ENCODE measurements at places on chromosomes 2 and 18. TPM values are rescaled to one million over a fixed set of nuclear protein-coding genes. Genes with fewer than 3 reads are reported as not detected.

Gene LOXL3
- 7.2 TPM for polyA plus RNA-seq

- no peak for DNase-seq
Measured at GRCh38 chr2:219893541-219893940, 266.1 kb downstream of the SLC4A3 start.

Gene SFT2D3
- polyA plus RNA-seq = 8.7 TPM

DNA sequence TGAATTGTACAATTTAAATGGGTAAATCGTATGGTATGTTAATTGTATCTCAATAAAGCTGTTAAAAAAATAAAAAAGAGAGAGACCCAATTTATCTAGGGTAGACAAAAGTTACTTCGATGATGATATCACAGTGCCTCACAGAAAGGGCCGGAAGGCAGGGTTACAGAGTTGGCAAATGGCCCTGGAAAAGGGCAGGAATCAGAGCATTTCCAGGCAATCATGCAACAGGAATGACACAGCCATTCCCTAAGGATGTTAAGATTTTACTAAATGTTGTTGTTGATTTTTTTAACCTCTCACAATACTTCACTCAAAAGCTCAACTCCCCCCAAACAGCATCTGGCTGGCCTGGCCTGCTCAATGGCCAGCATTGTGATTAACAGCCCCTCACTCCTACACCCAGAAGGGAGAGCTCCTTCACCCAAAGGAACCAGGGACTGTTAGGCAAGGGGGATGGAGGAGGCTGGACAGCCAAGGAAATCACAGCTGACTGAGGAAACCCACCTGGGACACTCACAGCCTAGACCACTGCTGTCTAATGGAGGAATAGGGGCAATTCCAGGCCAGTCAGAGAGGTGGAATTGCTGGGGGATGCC is 7.7 kb upstream of the SP100 start:
- no peak for DNase-seq

Gene NEB
- polyA plus RNA-seq = 0.27 TPM

Gene TMEM214
- 137 TPM for polyA plus RNA-seq

GRCh38 chr2:127359520-127359919 is 28.3 kb downstream of the MAP3K2 start:
- no peak for DNase-seq

- peak; percentile 47 for DNase-seq
Measured at GRCh38 chr2:189096769-189097447, 82.7 kb downstream of the COL5A2 start.

- no peak for DNase-seq
Measured at GRCh38 chr18:45554389-45554737, 60.9 kb upstream of the SLC14A2 start.

- no peak for DNase-seq
Measured at GRCh38 chr2:85376291-85377065, 21.9 kb downstream of the ELMOD3 start.

Gene MEMO1
- polyA plus RNA-seq = 81.6 TPM

Gene GYPC
- 0.09 TPM for polyA plus RNA-seq

GRCh38 chr2:224038049-224038829 is 847 bp downstream of the SERPINE2 start:
- DNase-seq = peak; percentile 33

DNA sequence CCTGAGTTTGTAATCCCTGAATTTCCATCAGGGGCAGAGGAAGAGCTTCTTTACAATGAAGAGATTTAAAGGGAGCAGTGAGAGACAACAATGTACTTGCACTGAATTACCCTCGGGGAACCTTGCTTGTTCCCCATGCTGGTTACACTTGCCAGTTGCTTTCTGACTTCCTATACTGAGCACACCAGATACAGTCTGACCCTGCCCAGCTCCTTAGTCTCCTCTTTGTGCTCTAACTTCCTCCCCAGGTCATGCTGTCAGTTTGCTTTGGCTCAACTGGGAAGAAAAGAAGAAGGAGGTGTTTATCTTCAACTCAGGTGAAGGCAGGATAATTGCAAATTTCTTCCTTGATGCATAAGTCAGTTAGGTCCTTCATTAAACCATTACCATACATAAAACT is 658.4 kb downstream of the NYAP2 start:
- DNase-seq = no peak

Gene FSIP2
- not detected for polyA plus RNA-seq

Gene EGR4
- polyA plus RNA-seq = not detected

Gene ANKMY1
- 20.5 TPM for polyA plus RNA-seq

GRCh38 chr2:74041182-74041581 is 56.5 kb downstream of the TET3 start:
- no peak for DNase-seq

- no peak for DNase-seq
Measured at GRCh38 chr18:36321658-36322407, 24.3 kb downstream of the FHOD3 start.

DNA sequence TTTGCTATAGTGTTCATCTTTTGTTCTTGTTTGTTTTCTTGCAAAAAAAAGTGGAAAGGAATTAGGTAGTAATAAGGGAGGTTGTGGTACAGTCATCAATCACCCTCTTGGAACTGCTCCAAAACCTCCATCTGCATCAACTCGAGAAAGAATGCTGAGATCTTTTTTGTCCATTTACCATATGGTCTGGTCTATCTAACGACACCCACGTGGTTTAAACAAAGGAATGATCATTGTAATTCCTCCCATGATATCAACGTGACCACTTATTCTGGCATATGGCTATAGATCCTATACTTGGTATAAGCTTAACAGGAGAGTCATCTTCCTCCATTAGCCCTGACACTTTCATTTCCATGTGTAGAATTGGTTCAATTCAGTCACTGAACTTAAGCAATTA is 1025.3 kb upstream of the NXPH2 start:
- DNase-seq = no peak

DNA sequence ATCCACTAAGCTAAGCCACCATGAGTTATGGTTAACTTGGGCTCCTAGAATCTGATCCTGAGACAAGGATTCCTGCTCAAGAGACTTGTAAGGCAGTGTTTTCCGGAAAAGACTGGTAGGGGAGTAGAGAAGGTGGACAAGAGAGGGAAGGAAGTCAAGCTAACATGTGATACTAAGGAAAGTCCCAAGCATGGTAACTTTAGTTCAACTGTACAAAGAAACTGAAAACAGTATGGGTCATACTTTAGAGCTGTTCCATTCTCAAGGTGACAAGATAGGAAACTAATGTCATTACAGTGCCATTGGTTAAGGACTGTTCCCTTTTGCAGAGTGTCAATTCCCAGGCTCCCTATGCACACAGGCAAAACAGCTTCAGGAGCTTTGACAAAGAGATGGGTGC is 5.8 kb downstream of the MYO5B start:
- DNase-seq = no peak

GRCh38 chr2:57862153-57862552 is 184.5 kb upstream of the VRK2 start:
- DNase-seq = no peak

GRCh38 chr2:237496428-237496827 is 9.4 kb downstream of the MLPH start:
- DNase-seq = no peak

GRCh38 chr2:238801791-238802190 is 46.1 kb upstream of the TWIST2 start:
- no peak for DNase-seq

DNA sequence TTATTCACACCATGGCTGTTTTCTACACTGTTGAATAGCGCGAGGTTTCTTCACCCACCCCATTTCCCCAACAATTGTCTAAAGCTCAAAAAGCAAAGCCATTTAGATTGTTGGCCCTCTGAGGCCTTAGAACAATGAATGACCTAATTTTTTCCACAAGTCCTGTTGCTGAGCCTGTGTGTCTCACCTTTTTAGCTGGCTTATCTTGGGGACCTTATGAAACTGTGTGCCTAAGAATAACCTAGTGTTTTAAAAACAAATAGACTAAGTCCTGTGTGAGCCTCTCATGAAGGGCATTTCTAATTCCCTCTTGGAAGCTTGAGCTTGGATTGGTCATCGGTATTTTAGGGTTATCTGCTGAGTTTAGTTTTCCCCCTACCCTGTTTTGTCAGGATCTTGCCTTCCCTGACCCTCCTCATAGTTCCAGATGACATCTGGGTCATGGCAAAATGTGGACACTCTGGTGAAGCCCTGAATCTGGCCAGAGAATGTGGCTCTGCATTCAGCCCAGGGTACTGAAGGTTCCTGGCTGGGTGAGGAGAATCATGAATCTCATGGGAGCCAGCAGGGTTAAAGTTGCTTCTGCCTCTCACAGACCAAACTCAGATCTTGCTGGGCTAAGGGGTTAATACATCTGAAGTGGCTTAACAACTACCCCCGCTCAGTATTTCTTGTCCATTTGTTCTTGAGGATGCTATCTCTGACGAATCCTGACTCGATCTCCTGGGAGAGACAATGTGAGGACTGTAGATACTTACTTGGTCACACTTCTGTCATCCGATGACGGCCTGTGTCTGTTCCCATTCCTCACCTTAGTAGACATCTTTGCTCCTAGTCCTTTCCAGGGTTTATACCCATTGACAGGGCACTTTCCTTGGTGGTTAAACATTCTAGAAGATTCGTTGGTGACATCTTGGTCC is 104.2 kb upstream of the MAP4K3 start:
- DNase-seq = peak; percentile 97

DNA sequence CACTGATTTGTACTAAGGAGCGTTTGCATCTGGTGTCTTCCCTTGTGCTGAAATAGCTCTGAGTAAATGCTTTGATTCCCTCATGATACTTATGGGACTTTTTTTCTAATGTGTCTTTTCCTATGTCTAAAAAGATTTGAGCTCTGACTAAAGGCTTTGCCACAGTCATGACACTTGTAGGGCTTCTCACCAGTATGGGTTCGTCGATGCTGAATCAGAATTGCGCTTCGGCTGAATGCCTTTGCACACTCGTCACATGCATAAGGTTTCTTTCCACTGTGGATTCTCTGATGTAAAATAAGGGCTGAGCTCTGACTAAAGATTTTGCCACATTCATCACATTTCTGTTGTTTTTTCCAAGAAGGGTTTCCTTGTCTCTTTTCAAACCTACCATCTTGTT is 8.0 kb downstream of the ZNF396 start:
- DNase-seq = no peak

- no peak for DNase-seq
Measured at GRCh38 chr2:36238106-36238505, 117.5 kb upstream of the CRIM1 start.

- DNase-seq = peak; percentile 98
Measured at GRCh38 chr18:11500153-11501122, 109.0 kb upstream of the SLC35G4 start.
